ENCODE measurements at places on chromosomes 2 and 18.

DNA sequence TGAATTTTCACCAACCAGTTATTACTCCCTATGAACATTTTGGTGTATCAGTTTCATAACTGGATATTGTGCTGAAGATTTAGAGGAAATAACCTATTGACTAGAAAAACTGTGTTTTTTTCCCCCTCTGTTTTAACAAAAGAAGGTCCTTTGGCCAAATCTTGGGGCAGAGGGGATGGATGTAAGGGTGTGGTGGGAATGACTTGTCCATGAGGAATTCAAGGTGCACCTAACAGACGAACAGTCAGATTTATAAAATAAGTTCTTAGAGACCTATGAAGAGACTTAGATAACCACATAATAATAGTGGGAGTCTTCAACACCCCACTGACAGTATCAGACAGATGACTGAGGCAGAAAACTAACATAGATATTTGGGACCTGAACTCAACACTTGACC lies 119.3 kb upstream of the SESTD1 start:
- no peak for DNase-seq

DNA sequence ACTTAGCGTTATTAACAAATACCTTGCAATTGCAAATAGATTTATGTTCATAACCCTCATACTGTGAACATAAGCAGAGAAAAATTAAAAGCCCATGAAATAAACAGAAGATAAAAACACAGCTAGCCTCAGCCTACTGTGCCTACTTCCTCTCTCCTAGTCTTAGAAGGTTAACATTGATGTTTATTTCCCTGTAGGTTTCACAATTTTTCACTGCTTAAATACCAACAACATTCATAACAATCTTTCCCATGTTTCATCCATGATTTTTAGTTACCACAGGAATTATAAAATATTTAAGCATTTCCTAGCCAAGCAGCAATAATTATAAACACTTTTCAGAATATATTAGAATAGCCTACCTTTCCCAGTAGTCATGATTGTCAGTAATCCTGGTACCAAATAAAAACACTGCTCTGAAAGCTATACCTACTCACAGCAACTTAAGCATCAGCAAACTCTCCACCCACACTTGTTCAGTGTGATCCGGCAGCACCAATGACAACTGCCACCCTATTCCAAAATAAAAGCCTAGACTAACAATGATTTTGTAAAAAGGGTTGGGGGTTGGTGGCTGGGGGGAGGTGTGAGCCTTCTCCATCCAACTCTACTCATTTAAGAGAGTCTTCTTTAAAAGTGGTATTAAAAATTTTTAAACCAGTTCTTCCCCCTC lies 40.6 kb upstream of the RNU4ATAC start:
- DNase-seq, result no peak

- no peak for DNase-seq
These were observed 289.7 kb upstream of the KCNJ3 start for GRCh38 chr2:154408786-154409185.

- no peak for DNase-seq
These were observed 78.1 kb upstream of the NPAS2 start for GRCh38 chr2:100741880-100742276.

GRCh38 chr18:7329016-7329415 lies 98.1 kb downstream of the LRRC30 start:
- DNase-seq, result no peak

DNA sequence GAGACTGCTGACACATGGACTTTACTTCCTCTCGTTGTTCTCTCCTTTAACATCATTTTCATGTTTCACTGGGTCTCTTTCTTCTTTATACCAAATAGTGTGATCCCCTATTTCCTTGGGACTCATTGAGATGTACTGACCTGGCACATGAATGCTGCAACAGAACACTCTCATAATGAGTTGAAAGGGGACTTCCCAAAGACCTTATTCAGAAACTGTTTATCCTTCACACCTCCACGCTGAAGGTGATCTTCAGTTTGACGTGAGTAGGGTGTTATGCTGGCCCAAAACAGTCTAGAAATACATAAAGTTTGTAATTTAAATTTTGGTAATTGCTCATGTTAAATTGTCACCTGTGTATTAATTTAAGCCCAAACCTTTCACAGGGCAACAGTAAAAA lies 1096.8 kb upstream of the GYPC start:
- no peak for DNase-seq

- no peak for DNase-seq
These were observed 6.8 kb upstream of the DDX1 start for GRCh38 chr2:15584767-15585469.

- no peak for DNase-seq
These were observed 339.4 kb downstream of the CMPK2 start for GRCh38 chr2:6526093-6526824.

DNA sequence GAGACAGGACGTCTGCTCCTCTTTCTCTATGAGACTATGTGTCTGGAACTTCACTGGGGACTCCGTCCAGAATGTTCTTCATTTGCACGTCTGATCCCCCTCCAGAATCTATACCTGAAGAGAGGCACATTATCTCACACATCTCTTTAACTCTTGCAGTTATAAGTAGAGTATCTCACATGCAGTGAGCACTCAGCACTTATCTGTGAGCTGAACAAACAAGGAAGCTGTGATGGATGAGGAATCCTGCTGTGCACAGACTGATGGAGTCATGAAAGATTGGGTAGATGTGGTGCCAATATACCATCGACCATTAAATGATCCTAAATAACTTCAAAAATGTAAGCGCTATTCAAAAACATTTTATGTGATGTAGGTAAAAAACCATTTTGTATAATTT lies 888.3 kb upstream of the CELF4 start:
- no peak for DNase-seq

DNA sequence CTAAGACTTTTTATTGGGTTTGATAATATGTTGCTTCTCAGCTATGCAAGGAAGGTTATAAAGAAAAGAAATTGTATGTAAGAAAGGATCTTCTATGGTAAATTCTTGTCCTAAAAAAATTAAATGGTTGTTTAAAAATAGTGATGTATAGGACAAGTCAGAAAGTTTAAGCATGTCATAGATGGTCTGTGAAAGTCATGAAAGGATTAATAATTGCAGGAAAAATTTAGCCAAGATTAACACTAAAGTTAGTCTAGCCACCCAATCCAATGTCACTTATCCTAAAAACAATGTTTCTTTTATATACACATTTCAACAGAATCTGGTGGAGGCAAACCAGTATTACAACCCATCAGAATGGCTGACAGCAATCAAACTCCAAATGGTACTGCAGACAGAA lies 1046.7 kb upstream of the SLC39A10 start:
- DNase-seq, result no peak

DNA sequence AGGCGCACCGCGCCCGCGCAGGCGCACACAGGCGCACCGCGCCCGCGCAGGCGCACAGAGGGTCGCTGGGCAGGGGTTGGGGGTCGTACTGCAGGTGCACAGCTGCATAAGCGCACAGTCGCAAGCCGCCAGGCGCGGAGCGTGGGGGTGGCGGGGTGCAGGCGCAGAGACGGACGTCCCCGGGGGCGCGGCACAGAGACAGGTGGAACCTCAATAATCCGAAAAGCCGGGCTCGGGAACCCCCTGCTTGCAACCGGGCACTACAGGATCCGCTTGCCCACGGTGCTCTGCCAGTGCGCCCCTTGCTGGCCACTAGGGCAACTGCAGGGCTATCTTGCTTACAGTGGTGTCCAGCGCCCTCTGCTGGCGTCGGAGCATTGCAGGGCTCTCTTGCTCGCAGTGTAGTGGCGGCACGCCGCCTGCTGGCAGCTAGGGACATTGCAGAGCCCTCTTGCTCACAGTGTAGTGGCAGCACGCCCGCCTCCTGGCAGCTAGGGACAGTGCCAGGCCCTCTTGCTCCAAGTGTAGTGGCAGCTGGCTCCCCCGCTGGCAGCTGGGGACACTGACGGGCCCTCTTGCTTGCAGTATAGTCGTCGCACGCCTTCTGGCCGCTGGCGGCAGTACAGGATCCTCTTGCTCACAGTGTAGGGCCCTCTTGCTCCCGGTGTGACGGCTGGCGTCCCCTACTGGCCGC lies 34.9 kb downstream of the FAM110C start:
- DNase-seq, result peak; percentile 47

DNA sequence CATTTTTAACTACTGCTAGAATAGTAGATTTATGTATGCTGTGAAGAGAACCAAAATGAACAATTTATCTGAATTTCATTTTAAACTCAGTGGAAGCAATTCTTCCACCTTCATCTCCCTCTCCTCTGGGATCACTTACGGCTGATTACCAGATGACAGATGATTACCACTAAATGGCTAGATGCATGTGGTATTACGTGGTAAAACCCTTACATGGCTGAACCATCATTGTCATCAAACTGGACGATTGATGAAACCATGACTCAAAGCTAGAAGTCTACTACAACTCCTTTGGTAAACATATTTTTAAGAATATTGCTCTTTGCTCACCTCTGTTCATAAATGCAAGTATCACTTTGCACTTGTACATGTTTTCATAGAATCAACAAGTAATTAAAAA lies 48.5 kb upstream of the DOCK10 start:
- DNase-seq, result no peak

GRCh38 chr2:240505910-240506309 lies 51.9 kb downstream of the ANKMY1 start:
- DNase-seq, result no peak

DNA sequence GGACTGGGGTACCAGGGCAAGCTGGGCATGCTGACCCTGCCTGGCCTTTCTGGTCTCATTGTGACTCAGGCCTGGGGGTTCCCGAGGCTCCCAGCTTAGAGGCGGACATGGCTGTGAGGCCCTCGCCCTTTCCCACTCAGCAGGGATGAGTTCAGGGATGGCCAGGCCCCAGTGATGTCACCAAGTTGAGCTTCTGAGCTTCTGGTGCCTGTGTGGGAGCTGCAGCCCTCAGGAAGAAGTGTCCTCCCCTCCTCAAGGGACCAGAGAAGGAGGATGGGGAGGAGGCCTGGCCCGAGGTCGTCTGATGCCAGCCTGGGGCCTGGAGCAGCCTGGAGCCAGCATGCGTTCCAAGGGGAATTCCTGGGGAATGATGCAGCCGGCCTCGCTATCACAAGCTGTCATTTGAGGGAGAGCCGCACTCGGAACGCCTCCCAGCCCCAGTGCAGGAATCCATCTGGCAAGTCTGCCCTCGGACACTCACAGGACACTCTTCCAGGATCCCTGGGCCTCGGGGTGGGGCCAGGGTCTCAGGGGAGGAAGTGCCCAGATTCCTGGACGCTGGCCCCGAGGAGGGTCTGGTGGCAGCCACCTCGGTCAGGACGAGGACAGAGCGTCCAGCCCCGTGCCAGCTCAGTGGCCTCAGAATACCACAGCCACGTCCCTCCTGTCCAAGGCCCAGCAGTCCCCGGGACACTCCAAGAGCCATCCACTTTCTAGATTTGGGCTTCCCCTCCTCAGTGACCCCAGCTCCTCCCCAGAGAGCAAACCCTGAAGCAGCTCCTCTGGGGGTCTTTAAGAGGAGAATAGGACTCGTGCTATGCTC lies 61.2 kb upstream of the GPC1 start:
- no peak for DNase-seq

DNA sequence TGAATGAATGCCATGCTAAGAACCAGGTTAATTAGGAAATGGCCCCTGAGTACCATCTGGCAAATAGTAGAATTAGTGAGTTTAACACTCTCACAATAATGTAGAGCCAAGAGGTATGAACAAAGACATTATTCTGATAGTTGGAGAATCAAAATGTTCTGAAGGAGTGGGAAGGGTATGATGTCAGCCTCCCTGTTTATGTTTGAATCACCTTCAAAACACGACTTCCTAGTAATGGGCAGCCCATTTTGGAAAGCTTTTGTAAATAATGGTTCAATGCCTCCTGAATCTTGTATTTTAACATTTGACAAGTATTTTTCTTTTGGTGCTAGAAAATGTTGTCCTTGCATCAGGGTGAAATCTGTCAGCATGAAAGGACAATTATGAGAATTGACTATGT lies 108.3 kb downstream of the DSEL start:
- no peak for DNase-seq

- no peak for DNase-seq
These were observed 123.0 kb downstream of the AGAP1 start for GRCh38 chr2:235616885-235617284.

DNA sequence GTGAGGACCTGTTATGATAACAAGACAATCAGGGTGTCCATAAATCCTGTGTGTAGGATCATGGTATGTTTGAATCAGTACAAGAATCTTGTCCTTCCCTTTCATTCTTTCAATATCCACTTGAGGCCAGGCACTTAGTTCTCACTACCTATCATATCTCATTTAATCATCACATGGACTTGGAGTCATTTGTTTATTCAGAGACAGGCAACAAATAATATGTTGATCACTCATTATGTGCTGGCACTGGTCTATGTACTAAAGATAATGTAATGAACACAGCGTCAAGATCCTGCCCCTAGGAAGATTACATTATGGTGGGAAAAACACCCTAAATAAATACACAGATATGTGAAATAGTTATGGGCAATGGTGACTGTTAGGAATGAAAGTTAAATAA lies 342.6 kb downstream of the LPIN1 start:
- DNase-seq, result no peak

DNA sequence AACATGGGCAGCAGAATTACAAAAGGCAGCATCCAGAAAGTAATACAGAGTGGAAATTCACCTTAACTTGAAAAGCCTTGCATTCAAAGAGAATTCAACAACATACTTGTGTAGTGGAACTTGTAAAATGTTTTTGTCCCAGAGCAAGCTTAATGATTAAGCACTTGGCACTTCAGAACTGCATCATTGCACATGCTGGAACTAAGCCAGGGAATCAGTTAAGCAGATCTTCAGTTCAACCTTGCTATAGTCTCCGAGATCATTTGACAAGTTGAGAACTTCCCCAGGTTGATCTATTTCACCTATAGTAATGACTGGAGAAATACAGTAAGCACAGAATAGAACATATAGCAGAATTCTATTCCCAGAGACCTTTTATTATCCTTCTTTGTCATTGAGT lies 1337.2 kb upstream of the NXPH2 start:
- DNase-seq, result no peak

DNA sequence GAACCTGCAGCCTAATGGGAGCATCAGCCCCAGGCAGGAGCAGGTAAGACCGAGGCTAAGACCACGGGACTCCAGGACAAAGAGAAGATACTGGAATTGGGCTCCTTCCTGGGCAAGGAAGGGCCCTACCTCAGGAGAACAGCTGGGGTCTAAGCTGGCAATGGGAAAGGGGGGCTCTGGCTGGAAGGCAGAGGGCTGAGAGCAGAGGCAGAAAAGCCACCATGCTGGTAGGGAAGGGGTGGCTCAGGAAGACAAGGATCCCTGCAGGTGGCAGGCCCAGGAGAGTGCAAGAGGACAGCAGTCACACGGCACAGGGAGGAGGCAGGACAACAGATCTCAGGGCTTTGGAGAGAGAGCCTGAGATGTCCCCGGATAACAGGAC lies 203.5 kb downstream of the NDUFA10 start:
- DNase-seq, result no peak

All from activated CD4-positive, alpha-beta T cell treated with anti-CD3 and anti-CD28 coated beads, Interleukin-2, amount 50 U/mL, for 4 hours (primary cell).